ENCODE measurements at places on chromosomes 1 and 21.

- no peak for DNase-seq
Measured at GRCh38 chr1:195096051-195096521, 1512.2 kb downstream of the KCNT2 start.

DNA sequence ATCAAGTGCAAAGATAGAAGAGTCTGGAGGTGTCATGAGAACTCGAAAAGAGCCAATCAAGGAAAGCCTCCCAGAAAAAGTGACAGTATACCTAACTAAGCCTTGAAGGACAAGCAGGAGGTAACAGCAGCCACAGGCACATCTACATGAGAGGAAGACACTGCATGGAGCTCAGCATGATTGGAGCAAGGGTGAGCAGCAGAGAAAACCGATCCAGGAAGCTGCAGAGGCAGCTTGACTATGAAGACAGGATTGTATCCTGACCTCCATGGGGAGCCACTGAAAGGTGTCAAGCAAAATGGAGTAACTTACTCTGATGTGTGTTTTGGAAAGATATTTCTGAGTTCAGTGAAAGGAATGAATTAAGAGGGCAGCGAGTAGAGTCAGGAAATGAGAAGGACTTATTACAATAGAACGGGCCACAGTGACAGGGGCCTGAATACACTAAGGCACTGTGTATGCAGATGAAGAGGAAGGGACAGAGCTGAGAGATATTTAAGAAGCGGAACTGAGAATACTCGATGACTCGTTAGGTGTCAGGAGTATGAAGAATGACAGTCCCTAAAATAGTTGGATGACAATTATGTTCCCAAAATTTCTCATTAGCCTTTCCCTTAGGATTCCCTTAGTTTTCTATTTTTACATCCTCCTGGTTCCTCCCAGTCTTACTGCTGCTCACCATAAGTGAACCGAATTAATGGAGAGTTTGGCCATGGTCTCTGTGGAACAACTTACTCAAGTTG lies 139.3 kb upstream of the NFIA start:
- DNase-seq: no peak

GRCh38 chr1:205484985-205485967 lies 19.2 kb upstream of the CDK18 start:
- DNase-seq: no peak

GRCh38 chr1:212457740-212458338 lies 25.1 kb downstream of the NENF start:
- DNase-seq: peak; percentile 37

DNA sequence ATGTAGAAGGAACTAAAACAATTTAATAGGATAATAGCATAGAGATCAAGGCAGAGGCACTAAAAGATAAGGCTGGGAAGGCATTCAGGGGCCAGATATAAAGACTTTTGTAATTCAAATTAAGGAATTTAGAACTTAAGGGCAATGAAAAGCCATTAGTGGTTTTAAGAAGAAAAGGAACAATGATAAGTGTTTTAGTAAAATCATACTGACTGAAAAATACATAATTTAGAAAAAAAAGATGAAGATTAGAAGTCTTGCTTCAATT lies 14.1 kb upstream of the RGS2 start:
- DNase-seq: no peak

- DNase-seq: no peak
Measured at GRCh38 chr1:107141491-107142126, 770 bp downstream of the NTNG1 start.

DNA sequence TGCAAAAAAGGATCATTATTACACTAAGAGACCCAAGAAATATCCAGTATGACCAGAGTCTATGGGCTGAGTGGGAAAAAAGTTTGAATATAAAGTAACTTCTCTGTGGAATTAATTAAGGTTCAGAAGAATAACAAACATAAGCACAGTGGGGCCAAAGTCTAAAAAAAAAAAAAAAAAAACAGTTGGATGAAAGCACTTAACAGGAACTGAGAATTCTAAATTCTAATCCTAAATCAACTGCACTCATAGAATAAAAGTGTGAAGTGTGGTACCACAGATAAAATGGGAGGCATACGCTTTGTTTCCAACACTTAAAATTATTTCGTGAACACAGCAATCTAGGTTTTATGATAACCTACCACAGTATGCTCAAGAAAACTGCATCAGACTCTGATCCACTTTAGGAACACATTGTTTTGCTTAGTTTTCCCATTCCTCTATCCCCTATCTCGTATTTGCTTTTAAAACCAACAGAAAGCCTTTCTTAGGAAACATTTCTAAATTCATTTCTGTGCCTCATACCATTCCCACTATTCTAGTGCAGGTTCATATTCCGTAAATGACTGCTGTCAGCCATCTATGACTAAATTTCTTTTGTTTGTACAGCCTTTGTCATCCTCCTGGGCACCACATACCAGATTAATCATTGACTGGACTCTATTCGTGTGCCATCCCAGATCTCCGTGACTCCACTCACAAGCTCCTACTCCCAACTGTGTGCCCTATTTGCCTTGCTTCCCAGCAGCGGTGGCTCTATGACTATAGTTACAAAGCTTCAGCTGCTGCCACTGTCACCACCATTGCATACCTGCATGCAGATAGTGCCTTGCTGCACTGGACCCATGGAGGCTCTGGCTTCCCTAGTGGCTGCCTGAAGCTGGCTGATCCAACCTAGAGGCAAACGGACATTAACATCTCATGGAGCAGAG lies 24.9 kb downstream of the CHML start:
- DNase-seq: no peak

GRCh38 chr1:47984175-47984789 lies 12.9 kb downstream of the TRABD2B start:
- DNase-seq: no peak

DNA sequence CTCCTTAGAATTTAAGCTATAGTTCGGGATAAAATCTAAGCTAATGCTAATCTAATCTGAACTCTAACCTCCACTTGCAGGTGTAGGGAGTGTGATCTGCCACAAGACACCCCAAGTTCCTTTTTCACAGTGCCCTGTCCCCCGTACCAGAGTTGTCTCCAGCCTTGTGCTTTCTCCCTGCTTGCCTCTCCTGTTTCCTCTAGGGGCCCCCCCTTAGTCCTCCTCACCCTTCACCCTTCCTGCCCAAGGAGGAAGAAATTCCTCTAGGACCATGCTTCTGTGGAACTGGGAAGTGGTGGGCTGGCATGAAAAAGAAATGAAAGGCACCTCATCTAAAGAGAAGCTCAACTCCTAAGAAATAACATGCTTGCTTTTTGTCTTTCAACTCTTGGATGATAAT lies 50.2 kb upstream of the BCL9 start:
- no peak for DNase-seq

DNA sequence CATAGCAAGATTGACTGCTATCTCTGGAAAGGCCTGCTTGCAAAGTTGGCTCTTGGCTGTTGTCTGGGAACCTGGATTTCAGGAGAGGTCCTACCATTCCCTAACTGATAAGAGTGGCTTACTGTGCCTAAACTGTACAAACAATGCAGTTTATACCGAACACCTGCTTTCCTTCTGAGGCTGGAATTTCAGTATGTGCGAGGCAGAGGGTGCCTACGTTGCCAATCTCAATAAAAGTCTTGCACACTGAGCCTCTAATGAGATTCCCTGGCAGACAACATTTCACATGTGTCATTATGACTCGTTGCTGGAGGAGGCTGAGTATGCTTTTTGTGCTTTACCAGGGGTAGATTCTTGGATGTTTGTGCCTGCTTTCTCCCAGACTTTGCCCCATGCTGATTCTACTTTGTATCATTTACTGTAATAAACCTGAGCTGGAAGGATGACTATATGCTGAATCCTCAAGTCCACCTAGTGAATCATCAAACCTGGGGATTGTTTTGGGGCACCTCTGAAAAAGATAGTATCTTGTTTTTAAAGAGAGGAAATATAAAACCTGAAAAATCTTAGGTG lies 58.9 kb upstream of the GNG4 start:
- no peak for DNase-seq

- DNase-seq: no peak
Measured at GRCh38 chr1:25145775-25146393, 86.4 kb downstream of the SYF2 start.
